ENCODE measurements at places on chromosomes 16 and 17.

DNA sequence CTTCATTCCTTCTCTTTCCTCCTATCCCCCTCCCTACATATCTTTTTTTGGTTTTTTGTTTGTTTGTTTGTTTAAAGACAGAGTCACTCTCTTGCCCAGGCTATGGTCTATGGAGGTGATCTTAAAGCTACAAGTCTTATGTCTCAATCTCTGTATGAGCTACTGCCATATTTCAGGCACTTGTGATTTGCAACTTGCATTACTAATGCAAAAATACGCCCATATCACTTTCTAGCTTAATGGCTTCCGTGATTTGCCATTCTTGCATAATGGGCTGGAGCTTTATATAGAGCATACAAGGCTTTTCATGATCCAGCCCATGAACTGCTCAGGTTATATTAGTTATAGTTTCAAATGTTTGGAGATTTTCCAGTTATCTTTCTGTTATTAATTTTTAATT is 7.5 kb downstream of the CFAP97D1 start:
- no peak for DNase-seq

DNA sequence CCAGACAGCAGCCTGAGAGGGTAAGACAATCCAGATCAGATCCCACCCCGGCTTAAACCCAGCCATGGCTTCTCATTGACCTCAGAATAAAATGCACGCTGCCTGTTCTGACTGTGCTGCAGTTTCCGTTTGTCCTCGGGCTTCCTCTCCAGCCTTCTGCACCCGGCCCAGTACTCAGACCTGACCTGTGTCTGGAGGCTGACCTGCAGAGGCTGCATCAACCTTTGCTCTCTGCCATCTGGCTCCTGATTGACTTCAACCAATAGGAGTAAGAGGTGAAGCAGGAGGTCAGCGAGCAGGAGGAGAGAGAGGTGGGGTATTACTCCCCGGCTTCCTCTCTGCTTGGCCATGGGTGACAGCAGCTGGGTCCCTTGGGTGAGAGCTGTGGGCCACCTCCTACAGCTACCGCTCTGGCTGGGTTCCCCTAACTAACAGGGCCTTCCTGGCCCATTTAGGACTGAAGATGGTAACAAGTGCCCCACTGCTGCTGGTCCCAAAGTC is 46.7 kb downstream of the C16orf82 start:
- DNase-seq: no peak

DNA sequence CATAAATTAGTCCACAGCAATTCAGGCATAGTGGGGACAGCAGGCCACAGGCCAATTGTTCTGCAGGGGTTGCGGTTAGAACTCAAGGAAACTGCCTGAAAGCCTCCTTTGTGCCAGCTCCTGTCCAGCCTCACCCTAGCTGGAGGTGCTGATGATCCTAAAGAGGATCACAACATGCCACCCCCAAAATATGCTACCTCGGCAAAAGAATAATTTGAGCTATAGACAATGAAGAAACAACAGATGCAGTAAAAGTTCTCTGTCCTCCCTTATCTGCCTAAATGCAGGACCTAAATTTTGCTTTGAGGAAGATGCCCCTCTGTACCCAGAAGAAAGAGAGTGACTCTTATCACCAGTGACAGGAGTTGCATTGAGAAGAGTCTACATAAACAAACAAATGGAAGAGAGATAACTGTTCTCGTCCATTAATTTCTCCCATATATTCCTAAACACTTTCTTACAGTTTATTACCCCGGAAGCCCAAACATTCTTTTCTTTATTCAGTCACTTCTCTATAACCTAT is 14.7 kb downstream of the ALOX15 start:
- DNase-seq: no peak

DNA sequence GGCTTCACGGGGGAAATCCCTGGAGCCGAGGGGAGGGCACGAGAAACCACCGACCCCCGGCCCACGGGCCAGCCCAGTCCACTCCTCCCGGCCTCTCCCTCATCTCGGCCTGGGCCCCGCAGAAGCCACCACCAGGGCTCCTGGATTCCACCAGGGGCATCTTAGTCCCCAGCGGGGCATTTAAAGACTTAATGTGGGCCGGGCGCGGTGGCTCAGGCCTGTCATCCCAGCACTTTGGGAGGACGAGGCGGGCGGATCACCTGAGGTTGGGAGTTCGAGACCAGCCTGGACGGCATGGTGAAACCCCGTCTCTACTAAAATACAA is 24.1 kb upstream of the ABR start:
- DNase-seq: no peak

GRCh38 chr17:17700251-17700969 is 19.2 kb downstream of the RAI1 start:
- DNase-seq: no peak

GRCh38 chr17:69593716-69594115 is 179.2 kb downstream of the MAP2K6 start:
- no peak for DNase-seq

DNA sequence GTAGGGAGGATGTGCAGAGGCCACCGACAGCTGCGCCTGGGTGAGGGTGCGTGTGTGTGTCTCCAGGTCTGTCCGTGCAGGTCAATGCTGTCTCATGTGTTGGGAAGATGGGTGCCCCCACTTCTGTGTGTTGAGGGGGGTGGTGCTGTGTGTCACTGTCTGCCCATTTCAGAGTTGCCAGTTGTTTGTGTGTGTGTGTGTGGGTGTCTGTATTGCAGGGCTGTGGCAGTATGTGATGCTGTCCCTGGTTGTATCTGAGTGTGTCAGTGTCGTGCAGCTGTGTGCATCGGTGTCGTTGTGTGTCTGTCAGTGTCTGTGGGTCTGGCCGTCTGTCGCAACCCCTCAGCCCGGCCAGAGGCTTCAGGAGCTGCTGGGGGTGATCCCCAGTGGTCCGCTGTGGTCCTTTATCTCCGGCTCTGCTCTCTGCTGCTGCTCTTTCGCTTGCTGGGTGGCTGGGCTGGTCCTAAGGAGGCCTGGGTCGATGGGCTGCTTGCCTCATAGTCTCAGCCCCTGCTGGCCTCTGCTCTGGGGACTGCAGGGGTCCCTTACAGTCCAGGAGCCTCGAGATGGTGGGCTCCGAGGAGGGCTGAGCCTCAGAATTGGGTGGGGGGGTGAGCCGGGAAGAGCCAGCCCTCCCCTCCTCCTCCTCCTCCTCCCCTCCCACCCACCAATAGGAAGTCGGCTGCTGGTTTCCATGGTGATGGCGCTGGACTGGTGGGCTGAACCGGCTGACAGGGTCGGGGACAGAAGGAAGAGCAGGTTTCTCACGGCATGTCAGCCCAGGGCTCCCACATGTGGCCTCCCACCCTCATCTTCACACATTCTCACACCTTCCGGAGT is at the start of gene TSPOAP1:
Gene TSPOAP1, minus strand, starts transcription at position 601 of the 840 bp plus-strand sequence. CDS start 875 bp downstream, outside the sequence.
- peak; percentile 86 for DNase-seq

DNA sequence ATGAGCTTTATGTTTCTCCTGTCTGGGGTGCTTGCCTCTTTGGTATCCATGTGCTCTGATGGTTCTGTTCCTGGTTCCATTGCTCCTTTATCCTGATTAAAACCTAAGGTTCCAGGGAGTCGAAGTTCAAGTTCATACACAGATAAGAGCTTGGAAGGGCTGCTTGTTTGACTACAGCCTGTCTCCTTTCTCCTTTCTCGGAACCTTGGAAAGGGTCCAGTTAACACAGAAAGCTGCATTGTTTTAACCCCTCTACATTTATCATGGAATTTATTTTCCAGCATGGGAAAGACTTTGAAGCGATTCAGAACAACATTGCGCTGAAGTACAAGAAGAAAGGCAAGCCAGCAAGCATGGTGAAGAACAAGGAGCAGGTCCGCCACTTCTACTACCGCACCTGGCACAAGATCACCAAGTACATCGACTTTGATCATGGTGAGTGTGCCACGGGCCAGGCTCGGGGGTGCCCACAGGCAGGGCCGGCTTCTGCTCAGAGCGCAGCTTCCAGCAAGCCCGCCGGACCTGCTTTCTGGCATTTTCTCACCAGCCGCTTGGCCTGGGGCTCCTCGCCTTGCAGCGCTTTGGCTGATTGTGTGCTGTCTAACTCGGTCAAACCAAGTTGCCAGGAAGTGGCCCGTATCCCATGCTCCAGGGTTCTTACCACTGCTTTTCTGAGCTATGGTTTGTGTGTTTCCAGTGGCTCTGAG is 19.9 kb downstream of the CRAMP1 start:
- no peak for DNase-seq

DNA sequence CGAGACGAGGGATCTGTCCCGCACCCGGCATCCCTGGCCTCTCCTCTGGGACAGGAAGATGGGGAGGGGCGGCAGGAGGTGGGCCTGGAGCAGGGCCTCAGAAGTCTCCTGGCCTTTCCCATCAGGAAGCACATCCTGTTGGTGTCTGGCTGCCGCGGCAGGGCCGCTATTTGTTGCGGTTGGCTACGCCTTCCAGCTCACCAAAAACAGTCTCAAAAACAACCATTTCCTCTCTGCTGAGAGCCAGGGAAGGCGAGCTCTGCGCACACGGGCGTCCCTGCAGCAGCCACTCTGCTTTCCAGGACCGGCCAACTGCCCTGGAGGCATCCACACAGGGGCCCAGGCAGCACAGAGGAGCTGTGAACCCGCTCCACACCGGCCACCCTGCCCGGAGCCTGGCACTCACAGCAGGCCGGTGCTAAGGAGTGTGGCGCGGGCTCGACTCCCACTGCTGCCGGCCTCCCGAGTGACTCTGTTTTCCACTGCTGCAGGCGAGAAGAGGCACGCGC is at the start of gene TMEM204:
Gene TMEM204, plus strand, starts transcription at position 224 of the 509 bp plus-strand sequence. CDS start 610 bp downstream, outside the sequence.
- DNase-seq: peak; percentile 23

DNA sequence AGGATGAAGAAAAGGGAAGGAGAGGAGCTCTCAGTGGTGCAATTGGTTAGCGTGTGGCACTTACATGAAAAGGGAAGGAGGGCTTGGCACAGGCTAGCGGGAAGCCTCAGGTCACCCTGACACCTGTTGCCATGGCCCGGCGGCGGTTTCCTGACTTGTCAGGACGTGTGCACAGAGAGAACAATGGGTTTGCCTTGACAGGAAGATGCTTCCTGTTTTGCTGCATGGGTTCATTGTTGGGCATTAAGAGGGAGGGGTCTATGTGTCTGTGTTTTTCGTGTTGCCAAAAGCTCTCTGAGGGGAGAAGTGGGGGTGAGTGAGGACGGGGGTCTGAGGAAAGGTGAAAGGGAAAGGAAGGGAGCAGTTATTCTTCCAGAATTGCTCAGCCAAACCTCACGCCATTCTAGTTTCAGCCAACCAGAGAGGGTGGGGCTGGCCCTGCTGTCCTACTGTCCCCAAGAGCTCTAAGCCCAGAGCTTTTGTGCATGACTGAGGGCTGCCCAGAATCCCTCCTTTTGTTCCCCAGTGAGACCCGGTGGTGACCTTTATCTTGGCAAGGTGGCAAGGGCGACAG is 17.1 kb upstream of the CCR7 start:
- peak; percentile 81 for DNase-seq

GRCh38 chr17:81651692-81652091 is 4.7 kb downstream of the PDE6G start:
- DNase-seq: no peak

DNA sequence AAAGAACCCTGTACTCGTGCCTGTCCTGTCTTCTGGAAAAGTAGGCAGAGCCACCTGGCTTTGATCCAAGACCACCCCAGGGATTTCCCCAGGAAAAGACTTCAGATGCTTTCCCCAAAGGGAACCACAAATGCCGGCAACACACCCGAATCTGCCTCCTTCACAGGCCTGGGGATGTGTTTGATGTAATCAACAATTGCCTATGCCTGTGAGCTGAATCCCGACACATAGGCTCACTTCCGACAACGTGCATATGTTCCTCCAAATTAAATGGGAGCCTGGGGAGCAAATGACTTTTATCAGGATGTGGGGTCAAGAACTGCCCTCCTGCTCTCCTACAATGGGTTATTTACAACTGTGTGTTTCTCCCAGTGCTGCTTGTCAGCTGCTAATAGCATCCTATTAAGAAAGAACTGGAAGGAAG is 535.2 kb upstream of the CDH11 start:
- no peak for DNase-seq

DNA sequence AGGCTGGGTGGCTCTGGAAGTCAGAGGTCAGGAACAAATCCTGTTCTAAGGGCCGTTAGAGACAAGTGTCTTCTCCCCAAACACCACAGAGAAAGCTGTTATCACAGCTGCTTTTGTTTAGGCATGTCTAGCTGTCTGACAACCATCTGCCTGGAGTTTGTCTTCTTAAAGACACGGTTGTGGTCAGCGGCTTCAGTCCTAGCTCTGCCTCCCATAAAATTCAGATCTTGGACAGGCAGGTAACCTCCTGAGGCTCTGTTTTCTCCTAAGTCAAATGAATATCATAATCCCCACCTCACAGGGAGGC is 2.3 kb upstream of the ITGA3 start:
- no peak for DNase-seq

DNA sequence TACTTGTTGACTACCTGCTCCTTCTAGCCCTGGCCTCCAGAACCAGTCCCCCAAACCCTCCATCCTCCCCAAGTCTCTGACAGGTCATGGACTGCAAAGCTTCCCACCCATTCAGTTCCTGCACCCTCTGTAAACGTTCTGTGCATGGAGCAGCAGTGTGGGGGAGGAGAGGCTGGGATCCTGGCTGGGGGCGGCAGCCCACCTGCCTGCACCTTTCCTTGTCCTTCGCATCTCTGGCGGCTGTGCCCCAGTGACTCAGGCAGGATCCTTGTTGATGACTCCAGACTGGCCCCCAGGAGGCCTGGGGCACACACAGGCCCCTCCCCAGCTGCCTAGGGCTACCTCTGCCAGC is 1.6 kb upstream of the PKMYT1 start:
- DNase-seq: no peak

GRCh38 chr16:67194260-67194659 is 2.3 kb downstream of the E2F4 start:
- no peak for DNase-seq

GRCh38 chr17:9240659-9241370 is 219.5 kb downstream of the NTN1 start:
- DNase-seq: no peak

- DNase-seq: no peak
These were observed 19.5 kb downstream of the ATP2A3 start for GRCh38 chr17:3944485-3945388.

DNA sequence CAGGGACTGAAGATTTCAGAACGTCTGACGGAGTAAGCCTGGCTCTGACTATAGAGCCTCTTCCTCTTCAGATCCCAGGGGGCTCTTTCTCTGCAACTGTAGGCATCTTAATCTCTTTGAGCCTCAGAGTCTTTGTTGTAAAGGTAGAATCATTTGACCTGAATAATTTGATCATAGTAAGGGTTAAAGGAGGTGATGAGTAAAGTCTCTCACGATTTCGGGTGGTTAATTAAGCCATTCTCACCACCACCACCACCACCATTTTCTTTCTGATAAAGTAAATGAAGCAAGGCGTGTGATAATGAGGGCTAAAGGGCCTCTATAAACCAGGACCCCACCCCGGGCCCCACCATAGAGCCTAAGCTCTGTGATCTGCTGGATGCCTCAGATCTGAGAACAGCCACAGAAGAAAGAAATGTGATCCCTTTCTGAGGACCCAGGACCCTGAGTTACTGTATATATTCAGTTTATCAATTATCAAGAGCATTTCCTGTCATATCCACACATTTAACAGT is 33.0 kb upstream of the ADAMTS18 start:
- no peak for DNase-seq

GRCh38 chr17:47850692-47851573 is at the start of gene SP6:
Gene SP6 (minus strand): TSS chr17:47851163. CDS start chr17:47848429, 2,734 bp downstream.
- peak; percentile 67 for DNase-seq

DNA sequence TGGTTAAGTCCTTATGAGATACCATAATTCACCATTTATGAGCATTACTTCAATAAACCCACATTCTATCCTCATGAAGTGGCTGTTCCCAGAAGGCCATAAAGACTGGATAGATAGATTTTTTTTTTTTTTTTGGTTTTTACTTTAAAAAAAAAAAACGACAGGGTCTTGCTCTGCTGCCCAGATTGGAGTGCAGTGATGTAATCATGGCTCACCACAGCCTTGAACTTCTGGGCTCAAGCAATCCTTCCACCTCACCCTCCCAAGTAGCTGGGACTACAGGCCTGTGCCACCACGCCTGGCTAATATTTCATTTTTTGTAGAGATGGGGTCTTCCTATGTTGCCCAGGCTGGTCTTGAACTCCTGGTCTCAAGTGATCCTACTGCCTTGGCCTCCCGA is 102.3 kb downstream of the XYLT1 start:
- DNase-seq: no peak
